ENCODE measurements at places on chromosomes 1 and 21.

GRCh38 chr21:45411810-45412206 lies 6.8 kb downstream of the COL18A1 start:
- DNase-seq: no peak

- DNase-seq: no peak
These were observed 96.7 kb downstream of the ESRRG start for GRCh38 chr1:216626394-216627067.

GRCh38 chr1:228445843-228446650 lies 29.4 kb upstream of the TRIM17 start:
- no peak for DNase-seq

GRCh38 chr21:45177039-45177438 lies 102.7 kb downstream of the ADARB1 start:
- no peak for DNase-seq

GRCh38 chr1:151405187-151405951 lies 6.0 kb downstream of the PSMB4 start:
- DNase-seq: no peak

GRCh38 chr1:235675152-235675890 lies 25.7 kb upstream of the GNG4 start:
- DNase-seq: no peak

GRCh38 chr1:55213885-55214211 lies 1.3 kb downstream of the USP24 start:
- no peak for DNase-seq

- DNase-seq: no peak
These were observed 4.6 kb downstream of the TRIM11 start for GRCh38 chr1:228401782-228402640.

DNA sequence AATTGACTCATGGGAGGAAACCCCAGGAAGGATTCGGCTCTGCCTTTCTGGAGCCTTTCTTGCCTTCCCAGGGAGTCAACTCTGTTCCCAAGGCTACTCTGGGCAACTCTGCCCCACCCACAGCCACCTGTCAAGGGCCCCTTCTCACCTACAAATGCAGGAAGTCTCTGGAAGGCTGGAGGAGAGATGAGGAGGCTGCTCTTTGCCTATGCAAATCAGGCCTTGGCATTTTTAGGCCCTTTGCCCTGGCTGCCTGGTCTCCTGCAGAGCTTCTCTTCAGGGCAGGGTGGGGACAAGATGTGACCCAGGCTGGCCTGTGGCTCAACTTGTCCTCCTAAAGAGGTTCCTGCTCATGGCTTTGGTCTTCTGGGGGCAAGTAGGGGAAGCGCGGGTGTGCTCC lies 5.4 kb downstream of the SLC6A9 start:
- no peak for DNase-seq

- no peak for DNase-seq
These were observed 11.3 kb upstream of the PTPRC start for GRCh38 chr1:198627436-198628066.

DNA sequence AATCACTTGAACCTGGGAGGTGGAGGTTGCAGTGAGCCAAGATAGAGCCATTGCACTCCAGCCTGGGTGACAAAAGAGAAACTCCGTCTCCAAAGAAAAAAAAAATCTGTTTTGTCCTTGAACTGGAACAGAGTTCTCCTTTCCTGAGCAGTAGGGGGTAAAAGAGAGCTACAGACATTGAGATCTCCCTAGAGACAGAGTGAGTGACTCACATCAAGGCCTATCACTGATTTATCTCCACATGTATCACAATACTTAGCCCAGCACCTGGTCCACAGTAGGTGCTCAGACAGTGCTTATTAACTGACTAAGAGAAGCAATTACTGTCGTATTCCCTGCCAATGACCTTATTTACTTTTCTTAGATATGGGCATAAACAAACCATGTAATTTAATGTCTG lies 354.1 kb upstream of the C1orf87 start:
- no peak for DNase-seq

DNA sequence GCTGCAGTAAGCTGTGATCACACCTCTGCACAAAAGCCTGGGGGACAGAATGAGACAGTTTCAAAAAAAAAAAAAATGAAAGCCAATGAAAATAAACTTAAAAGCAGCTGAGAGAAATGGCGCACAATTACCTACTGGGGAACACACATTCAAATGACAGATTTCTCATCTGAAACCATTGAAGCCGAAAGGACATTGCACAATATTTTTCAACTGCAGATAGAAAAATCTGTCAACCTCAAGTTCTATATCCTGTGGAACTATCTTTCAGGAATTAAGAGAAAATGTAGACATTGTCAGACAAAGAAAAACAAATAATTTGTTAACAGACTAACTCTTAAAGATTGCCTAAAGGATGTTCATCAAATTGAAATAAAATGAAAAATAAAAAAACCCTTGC lies 442.8 kb downstream of the MATN1 start:
- no peak for DNase-seq

- DNase-seq: no peak
These were observed 4.7 kb downstream of the HES2 start for GRCh38 chr1:6414881-6415626.

DNA sequence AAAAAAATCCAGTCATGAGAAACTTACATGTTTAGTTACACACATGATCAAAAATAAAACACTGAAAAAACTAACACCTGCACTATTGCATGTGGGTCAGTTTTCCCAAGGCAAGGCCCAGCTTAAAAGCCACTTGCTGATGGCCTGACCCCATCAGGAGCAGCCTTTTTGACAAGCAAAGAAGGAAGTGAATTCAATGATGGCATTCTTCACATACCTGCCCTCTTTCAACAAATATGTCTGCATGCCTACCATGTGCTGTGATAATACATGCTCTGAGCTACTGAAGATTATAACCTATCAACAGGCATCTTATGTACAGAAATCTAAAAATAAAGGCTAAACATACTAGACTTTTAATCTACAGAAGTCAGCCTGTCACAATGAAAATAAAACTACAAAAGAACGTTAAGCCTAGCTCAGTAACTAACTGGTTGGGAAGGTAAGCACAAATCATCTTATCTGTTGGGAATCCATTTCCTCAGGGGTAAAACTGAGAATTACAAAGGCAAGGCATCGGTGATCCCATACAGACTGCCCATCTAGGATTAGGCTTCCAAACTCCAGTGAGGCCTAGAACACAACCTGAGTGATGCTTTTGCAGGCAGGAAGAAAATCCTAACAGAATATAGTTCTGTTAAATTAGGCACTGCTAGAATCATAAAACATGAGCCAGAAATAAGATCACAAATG lies 14.5 kb downstream of the SORT1 start:
- no peak for DNase-seq

- DNase-seq: no peak
These were observed 232.6 kb upstream of the PLXNA2 start for GRCh38 chr1:208476846-208477170.

- DNase-seq: no peak
These were observed 2.7 kb downstream of the HIVEP3 start for GRCh38 chr1:41915786-41916571.

GRCh38 chr1:69126796-69127195 lies 440.9 kb upstream of the LRRC7 start:
- DNase-seq: no peak

GRCh38 chr1:14341147-14341546 lies 257.3 kb upstream of the KAZN start:
- DNase-seq: no peak

- no peak for DNase-seq
These were observed 9.1 kb upstream of the PADI2 start for GRCh38 chr1:17128361-17128760.

GRCh38 chr1:87197156-87197555 lies 131.5 kb upstream of the LMO4 start:
- no peak for DNase-seq
